ENCODE measurements at places on chromosomes 16 and 17.
A peak's percentile ranks its signal among the peaks of the same experiment; 100 is the strongest.

GRCh38 chr16:15573274-15573895 is 69.6 kb downstream of the MARF1 start:
- peaks cover 43% of the 10 kb centered on the region for H3K4me1 ChIP-seq
- no peaks in the 10 kb centered on the region for H3K27me3 ChIP-seq
- no peak for DNase-seq
- H3K4me3 ChIP-seq: peak overlapping the region; percentile 39
- H3K36me3 ChIP-seq: peaks cover 53% of the 10 kb centered on the region

DNA sequence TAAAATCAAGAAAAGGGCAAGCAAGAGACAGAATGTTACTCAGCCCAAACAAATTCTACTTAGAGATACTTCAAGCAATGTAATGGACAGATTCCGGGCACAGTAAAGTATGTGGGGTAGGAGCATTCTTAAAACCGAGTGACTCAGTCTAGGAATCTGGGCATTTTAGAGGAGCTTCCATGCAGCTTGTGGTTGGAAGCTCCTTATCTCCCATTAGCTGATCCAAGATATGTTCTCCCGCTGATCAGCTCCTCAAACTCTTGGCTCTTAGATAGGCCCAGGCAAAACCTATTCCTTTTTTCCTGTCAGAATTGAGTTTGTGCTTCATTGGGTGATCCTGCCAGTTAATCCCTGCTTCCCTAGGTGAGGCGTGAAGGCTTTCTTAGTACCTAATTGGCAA is 303.3 kb downstream of the CEP112 start:
- H3K4me3 ChIP-seq: no peak overlapping the region
- no peaks in the 10 kb centered on the region for H3K4me1 ChIP-seq
- no peak overlapping the region for H3K27ac ChIP-seq
- no peaks in the 10 kb centered on the region for H3K27me3 ChIP-seq
- no peaks in the 10 kb centered on the region for H3K36me3 ChIP-seq
- DNase-seq: no peak

- H3K36me3 ChIP-seq: peaks cover 4% of the 10 kb centered on the region
- no peak for DNase-seq
- no peaks in the 10 kb centered on the region for H3K27me3 ChIP-seq
- no peak overlapping the region for H3K27ac ChIP-seq
- no peak overlapping the region for H3K4me3 ChIP-seq
Observed at GRCh38 chr16:549544-550263, 10.5 kb upstream of the PRR35 start.

- H3K36me3 ChIP-seq: no peaks in the 10 kb centered on the region
- H3K27me3 ChIP-seq: peaks cover 5% of the 10 kb centered on the region
- no peaks in the 10 kb centered on the region for H3K4me1 ChIP-seq
Observed at GRCh38 chr17:68704871-68705713, 103.9 kb upstream of the FAM20A start.
